ENCODE measurements at places on chromosomes 4 and X.

- peak; percentile 45 for DNase-seq
These were observed 71.1 kb upstream of the KCNIP4 start for GRCh38 chr4:22019676-22020075.

DNA sequence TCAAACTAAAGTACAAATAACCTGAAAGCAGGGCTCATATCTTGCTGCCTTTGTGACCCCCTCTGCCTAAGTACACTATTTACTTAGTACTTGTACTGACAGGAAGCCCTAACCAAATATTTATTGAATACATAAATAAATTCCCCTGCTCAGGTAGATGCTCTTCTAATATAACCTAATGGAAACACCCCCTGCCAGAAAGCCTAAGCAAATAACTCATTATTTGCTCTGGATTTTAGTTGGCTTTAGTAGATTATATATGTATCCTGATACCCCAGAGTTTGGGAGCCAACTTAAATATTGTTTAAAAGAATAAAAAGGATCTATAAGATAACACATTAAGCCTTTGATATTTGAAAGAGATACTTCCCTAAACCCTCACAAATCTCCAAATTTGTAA is 318.2 kb downstream of the PPP1R2C start:
- DNase-seq = no peak

GRCh38 chrX:37813570-37813969 is 33.7 kb downstream of the CYBB start:
- DNase-seq = no peak

GRCh38 chr4:15163284-15163645 is 161.0 kb downstream of the CPEB2 start:
- DNase-seq = no peak

DNA sequence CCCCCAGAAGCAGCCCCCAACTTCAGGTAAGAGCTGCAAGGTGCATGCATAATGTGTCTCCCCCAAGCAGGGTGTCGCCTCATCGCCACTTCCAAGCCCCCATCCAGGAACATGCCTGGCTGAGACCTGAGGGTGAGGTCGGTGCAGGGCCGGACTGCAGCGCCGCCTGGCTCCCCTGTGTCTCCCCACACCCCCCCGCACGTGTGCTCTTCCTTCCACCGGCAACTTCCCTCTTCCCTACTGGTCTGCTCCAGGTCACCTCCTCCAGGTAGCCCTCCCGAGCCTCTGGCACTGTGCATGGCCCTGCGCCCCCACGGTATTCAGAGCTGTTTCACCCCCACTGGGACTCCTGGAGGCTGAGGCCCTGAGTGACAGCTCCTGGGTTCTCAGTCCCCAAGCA is 2.2 kb upstream of the BGN start:
- no peak for DNase-seq

GRCh38 chrX:50068285-50068563 is 132.6 kb downstream of the AKAP4 start:
- no peak for DNase-seq

DNA sequence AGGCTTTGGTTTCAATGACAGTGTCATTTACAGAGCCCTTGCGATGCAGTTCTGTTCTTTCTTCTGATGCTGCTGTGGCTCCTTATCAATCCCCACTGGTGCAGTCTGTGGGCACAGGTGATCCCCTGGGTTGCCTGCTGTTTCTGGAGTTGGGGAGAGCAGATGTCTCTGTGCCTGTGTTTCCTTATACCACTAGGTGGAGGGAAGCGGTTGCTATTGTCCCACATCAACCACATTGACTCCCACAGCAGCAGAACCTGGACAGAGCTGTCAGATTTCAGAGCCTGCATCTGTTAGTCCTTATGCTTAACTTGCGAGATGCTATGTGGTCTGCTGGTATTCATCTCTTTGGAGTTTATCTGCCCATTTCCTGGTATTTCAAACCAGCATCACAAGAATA is 57.7 kb downstream of the NEIL3 start:
- peak; percentile 7 for DNase-seq

- DNase-seq = no peak
These were observed 7.8 kb downstream of the QDPR start for GRCh38 chr4:17504081-17504480.

DNA sequence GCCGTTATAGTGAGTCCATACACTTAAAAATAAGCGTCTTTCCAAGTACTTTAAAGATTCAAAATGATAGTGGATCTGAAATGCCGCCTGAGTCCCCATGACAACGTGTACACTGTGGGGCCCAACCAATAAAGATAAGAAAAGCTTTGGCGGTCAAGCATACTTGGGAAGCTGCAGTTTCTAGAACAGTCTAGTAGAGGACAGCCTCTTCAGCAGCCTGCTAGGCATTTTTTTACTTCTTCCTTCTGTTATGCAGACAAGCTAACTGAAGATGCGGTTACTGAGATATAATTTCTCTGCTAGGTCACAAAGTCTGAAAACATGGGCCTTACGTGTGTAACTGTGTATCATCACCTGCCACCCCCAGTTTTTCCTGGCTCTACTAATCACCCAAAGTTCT is 402 bp upstream of the UPRT start:
- no peak for DNase-seq

GRCh38 chrX:24002167-24002566 is 24.8 kb downstream of the KLHL15 start:
- DNase-seq = no peak

- no peak for DNase-seq
These were observed 101.4 kb downstream of the FNIP2 start for GRCh38 chr4:158870282-158870625.

GRCh38 chrX:140661643-140662042 is 47.9 kb upstream of the LINC00632 start:
- DNase-seq = peak; percentile 1

DNA sequence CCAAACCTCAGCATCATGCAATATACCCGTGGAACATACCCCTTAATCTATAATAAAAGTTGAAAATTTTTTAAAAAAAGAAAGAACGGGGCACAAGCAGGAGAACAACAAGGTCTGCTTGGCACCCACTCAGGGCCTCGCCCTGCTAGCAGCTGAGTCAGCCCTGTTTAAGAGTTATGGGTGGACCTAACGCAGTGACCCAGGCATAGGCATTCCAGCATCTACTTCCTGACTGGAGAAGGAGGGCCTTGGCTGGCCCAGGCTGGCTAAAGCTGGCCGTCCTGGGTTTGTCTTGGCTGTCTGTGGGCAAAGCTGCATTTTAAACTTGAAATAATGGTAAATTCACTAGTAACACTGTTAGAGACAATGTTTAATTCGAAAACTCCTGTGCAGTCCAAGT is 236.7 kb upstream of the PGRMC2 start:
- DNase-seq = peak; percentile 79

- no peak for DNase-seq
These were observed 11.8 kb upstream of the DCUN1D4 start for GRCh38 chr4:51831133-51831532.

DNA sequence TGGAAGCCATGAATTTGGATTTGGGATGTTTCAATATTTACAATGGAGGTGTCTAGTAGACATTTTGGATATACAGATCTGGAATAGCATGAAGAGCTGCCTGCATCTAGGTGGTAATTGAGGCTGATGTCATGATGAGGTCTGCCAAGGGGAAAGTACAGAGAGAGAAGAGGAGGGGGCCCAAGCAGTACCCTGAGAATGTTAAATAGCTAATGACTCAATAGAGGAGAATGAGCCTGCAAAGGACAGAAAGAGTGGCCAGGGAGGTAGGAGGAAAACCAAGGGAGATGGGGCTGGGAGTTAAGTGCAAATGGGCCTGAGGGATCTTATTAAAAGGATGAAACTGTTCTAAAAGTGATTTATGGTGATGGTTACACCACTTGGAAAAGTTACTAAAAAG is 182.2 kb upstream of the KIT start:
- no peak for DNase-seq

- DNase-seq = no peak
These were observed 48.4 kb downstream of the ZBTB49 start for GRCh38 chr4:4338210-4339001.

GRCh38 chrX:117977526-117977925 is 139.1 kb downstream of the KLHL13 start:
- DNase-seq = no peak

DNA sequence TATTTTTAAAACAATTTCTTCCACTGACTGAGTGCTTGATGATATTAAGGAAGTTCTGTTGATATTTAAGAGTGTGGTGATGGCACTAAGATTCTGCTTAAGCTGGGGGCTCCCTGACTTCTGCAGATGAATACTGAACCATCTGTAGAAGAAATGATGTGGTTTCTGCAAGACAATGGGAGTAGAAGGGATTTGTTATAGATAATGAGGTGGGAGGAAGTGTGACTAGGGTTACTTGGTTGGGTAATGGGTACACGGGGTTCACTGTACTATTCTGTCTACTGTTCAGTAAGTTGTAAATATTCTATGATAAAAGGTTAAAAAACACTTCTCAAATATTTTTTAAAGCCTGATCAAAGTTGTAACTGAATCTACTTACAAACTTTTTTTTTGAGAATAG is 60.9 kb upstream of the TXK start:
- no peak for DNase-seq

DNA sequence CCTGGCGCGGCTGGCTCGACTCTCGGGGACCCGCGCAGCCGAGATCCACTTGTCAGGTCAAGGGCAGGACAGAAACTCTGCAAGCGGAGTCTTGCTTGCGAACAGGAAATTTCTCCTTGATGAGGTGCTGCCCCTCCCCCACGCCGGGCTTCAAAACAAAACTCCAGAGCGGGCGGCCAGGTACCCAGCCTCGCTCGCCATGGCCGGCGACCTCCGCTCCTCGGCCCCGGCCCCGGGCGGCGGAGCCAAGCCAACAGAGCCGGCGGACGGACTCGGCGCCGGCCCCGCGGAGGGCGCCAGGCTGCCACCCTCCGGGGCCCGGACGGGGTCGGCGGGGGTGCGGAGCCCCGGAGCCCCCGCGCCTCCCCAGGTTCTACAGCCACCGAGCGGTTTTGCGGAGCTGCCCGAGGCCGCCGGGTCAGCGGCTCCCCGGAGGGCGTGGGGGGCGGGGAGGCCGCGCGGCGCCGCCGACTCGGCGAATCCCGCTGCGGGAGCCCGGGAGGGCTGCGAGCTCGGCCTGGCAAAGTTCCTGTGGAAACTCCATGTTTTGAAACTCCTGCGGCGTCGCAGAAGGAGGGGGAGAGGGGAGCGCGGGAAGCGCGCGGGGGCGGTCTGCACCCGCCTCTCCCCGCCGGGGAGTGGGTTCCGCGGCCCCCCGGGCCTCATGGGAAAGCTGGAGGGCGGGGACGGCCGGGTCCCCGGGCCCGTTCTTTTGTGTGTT is 11.7 kb upstream of the BCOR start:
- peak; percentile 50 for DNase-seq

DNA sequence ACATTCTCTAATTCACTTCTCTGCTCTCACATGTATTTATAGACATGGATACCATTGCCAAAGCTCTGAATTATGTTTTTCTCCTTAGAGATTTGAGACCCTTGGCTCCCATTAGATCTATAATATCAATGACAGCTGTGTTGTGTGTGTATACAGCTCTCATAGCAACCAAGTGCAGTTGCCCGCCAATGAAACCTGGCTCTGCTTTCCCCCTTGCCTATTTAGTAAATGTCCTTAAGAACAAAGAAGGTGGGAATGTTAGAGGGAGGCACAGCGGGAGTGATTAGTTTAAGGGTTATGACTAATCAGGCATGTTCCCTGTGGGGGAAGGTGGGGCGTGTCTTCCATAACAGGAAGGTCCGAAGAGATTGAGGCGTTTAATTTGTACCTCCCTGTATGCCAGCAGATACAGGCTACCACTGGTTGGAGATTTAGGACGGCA is 100.5 kb upstream of the TBC1D9 start:
- DNase-seq = peak; percentile 27

DNA sequence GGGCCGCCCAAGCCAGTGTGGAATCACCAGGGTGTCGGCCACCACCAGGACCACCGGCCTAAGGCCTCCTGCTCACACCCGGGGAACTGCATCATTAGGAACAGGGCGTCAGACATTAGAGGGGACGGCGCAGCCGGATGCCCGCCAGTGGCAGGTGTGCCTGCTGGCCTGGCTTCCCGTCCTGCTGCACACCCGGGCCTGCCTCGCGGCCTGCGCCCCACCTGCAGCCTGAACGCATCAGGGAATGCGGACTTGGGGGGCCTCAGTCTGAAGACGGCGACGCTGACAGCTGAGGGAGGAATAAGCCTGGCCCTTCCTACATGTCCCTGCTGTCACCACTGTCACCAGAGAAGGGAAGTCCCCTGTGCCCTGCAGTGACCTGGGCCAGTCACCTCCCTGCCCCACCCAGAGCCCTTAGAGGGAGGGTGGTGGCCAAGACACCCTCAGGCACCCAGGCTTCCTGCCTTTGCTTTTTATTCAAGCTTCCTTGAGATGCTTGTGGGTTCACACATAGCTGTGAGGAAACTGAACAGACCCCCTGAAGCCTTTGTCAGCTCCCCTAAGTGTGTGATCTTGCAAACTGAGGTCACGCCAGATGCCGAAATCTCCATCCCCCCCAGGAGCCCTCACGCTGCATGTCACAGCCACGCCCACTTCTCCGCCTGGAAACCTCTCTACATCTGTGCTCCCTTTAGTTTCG is 3.2 kb downstream of the DGKQ start:
- DNase-seq = no peak

DNA sequence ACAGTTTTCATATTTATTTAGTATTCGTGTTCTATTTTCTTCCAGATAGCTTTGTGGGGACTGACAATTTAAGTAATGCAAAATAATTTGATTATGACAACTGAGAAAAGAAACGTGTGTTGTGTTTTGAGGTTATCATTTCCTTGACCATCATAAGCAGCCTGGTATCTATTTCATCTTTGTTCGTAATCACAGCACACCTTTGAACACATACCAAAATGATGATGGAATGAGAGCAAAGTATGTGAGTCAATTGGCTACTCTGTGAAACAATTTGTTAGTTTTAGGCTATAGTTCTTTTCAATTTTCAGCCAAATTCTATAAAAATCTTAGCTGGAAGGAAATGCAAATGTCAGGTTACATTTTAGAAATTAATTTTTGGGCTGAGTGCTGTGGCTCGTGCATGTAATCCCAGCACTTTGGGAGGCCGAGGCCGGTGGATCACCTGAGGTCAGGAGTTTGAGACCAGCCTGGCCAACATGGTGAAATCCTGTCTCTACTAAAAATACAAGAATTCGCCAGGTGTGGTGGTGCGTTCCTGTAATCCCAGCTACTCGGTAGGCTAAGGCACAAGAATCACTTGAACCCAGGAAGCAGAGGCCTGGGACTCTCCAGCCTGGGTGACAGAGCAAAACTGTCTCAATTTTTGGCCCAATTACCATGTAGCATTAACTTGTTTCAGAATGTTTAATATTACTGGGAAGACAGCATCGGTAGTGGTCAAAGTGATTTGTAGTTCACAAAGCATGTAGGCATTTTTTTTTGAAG is 1.1 kb upstream of the DUSP21 start:
- DNase-seq = no peak

DNA sequence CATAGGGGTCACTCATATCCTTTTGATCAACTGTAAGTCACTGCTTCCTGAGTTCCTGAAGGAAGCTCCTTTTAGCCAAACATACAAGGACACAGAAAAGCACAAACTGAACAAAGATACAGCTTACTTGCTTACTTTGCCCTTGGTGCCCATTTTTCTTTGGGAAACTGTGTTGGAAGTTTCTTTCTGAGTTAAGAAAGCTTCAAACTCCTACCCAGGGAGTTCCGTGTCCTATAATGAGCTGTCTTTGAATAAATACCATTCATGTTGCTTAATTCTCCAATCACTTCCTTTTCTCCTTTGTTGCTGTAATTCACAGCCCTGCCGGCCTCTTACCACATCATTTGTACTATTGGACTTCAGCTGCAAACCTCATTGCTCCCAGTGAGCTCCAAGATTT is at the start of gene ADH4:
ADH4 (minus strand) TSS at position 228 of the 400 bp plus-strand sequence; CDS start at position 153, 75 bp downstream.
- no peak for DNase-seq
